ENCODE measurements at places on chromosomes 16 and 17. TPM values are rescaled to one million over a fixed set of nuclear protein-coding genes. Genes with fewer than 3 reads are reported as not detected.

Gene NPIPA3
- total RNA-seq, result 1.5 TPM

GRCh38 chr16:16857012-16857411 lies 478.1 kb downstream of the NPIPA7 start:
- no peak for DNase-seq

- DNase-seq, result no peak
Measured at GRCh38 chr17:57530026-57530425, 215.1 kb downstream of the CCDC182 start.

Gene PRKCB
- 41.4 TPM for total RNA-seq

DNA sequence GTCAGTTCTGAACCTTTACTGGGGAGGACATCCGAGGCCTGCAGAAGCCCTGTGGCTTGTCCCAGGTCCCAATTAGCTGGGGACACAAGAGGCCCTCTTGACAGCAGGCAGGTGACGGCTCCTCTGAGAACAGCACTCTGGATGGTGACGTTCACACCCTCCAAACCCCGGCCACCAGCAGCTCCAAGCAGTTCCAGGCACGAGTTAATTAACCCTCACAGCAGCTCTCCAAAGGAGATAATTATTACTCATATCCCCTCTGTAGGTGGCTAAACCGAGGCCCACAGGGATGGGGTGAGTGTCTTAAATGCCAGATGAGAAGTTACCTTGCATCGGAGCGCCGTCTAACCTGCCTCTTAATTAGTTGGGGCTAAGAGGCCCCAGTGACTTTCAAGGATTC lies 168.9 kb upstream of the CIBAR2 start:
- DNase-seq, result no peak

- DNase-seq, result no peak
Measured at GRCh38 chr17:5234645-5235576, at the start of gene SCIMP. Gene SCIMP, minus strand, starts transcription at chr17:5234860. Its CDS starts 105 bp downstream, at chr17:5234755.

DNA sequence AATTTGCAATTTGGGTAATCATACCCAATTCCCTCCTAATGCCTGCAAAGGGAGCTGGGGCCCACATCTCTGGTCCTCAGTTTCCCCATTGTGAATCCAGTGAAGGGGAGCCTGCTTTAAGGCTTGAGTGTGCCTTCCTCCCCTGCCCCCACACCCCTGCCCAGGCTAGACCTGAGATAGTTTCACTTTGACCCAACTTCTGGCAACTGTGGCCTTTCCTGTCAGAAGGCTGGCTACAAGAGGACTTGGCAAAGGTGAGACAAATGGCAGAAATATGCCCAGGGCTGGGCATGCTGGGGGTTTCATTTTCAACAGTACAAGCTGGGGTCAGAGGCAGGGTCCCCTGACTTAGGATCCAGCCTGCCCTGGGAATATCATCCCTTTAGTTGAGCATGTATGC lies 10.0 kb downstream of the SOCS1 start:
- no peak for DNase-seq

Gene SP6
- total RNA-seq, result 0.05 TPM

Gene PPM1E
- 0.03 TPM for total RNA-seq

Gene SOX15
- 0.38 TPM for total RNA-seq

DNA sequence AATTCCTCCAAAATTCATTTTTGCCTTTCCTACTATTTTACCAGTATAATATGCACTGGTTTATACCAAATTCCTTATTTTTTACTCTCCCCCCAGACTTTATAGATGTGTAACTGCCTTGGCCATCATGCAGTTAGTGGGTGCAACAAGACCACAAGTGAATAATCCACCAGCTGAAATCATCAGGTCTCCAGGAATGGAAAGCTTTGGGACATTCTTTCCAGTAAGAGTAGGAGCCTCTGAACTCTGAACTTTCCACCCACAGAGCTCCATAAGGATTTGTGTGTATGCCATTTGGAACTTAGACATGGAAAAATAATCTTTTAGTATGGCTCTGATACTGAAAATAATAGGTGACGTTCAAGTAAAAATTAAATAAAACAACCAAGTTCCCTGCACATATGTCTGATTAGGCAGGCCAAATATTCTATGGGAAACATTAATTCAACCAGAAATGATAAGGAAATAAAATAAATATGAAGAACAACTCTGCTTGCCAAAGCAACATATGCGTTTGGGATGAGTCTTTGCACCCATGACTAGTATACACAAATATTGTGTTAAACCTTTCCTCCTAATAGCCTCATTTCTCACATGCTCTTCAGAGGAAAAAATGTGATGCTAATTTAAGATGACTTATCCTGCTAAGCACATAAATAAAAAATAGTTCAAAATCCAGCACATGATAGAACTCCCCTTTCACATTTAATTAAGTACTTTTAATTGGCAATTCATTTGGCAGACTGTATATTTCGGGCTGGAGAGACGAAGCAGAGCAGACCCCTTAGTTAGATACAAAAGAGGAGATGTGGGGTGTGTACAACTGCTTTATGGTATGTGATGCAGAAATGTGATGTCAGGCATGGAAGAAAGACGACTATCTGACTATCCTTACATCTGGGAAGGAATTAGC lies 11.6 kb upstream of the LYRM9 start:
- DNase-seq, result no peak

- no peak for DNase-seq
Measured at GRCh38 chr16:87540072-87540896, 47.5 kb upstream of the ZCCHC14 start.

Data from activated T-cell treated with anti-CD3 and anti-CD28 coated beads, Interleukin-2, amount 50 U/mL, for 4 hours (primary cell).